ENCODE measurements at places on chromosomes 11 and 22.

- DNase-seq = no peak
Observed at GRCh38 chr11:85086504-85087284, 540.5 kb downstream of the DLG2 start.

DNA sequence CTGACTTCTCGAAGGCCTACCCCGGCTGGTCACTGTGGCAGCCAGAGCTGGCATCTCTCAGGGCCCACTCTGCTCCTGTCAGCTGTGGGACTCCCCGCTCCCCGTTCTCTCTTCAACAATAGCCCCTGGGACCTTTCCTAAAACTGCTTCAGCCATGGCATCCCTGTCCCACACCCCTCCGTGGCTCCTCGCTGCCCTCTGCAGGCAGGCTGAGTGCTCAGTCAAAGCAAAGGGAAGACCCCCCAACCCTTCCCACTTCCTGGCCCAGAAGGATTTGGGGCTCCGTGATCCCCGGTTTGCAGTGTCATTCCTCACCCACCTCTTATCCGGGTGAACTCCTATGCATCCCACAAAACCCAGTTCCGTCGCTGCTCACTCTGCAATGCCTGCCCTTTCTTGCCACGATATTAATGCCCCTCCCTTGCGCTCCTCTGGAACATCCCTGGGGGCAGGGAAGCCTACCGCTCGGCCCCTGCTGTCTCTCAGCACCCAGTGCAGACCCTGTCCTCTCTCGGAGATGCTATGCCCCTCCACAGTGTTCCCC lies 1.6 kb upstream of the TH start:
- DNase-seq = no peak

- no peak for DNase-seq
Observed at GRCh38 chr11:94154095-94154856, 25.6 kb downstream of the PANX1 start.

DNA sequence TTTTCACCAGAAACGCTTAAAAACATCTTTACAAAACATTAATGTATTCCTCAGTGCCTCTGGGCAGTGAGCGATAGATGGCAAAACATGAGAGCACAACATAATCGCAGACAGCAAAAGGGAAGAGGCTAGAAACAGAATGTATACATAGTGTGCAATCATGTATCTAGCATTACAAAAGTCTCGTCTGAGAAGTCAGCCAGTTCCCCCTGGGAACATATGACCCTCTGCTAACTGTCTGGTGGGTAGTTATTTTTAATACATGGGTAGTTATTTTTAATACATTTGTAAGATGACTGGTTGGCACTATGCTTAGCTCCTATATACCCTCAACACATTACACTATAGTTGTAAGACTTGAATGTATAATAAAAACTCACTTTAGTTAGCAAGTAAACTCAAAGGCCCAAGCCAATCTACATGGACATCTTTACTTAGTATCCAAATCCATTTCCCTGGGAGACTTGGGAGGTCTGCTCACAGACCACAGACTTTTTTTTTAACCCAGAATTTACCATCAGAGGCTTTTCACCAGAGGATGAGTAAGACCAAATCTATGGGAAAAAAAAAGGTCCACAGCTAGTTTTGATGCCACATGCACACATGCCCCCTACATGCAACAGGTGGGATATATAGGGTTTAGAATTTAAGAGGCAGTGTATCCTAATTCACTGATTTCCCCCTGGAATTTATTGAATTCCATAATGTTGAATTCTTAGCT lies 71.7 kb downstream of the AMBRA1 start:
- DNase-seq = no peak

- no peak for DNase-seq
Observed at GRCh38 chr11:77396305-77396704, 77.6 kb downstream of the PAK1 start.

DNA sequence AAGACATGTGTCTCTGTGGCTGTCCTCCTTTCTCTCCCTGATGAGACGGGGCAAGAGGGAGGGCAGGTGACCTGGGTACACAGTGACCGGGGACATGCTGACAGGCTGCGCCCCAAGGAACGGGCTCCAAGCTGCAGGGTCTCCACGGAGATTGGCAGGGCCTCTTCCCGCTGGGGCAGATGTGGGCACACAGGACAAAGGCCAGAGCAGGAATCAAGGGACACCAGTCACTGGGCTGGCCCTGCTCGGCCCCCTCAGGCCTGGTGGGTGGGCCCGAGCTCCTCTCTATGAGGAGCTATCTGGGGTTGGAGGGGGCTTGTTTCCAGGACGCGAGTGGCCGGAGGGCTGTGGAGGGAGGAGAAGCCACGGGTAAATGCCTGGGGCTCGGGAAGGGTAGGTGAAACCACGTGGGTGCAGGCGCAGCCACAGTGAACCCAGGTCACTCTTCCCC lies 11.2 kb downstream of the PNPLA5 start:
- no peak for DNase-seq

- peak; percentile 78 for DNase-seq
Observed at GRCh38 chr11:102361086-102362031, 14.3 kb downstream of the BIRC2 start.

GRCh38 chr11:132588366-132588765 lies 943.9 kb downstream of the OPCML start:
- DNase-seq = no peak

GRCh38 chr11:73338279-73338678 lies 30.2 kb downstream of the ARHGEF17 start:
- no peak for DNase-seq

GRCh38 chr22:26585104-26585790 lies 4.7 kb downstream of the TPST2 start:
- no peak for DNase-seq

- DNase-seq = no peak
Observed at GRCh38 chr22:42758931-42759629, 38.4 kb upstream of the A4GALT start.

DNA sequence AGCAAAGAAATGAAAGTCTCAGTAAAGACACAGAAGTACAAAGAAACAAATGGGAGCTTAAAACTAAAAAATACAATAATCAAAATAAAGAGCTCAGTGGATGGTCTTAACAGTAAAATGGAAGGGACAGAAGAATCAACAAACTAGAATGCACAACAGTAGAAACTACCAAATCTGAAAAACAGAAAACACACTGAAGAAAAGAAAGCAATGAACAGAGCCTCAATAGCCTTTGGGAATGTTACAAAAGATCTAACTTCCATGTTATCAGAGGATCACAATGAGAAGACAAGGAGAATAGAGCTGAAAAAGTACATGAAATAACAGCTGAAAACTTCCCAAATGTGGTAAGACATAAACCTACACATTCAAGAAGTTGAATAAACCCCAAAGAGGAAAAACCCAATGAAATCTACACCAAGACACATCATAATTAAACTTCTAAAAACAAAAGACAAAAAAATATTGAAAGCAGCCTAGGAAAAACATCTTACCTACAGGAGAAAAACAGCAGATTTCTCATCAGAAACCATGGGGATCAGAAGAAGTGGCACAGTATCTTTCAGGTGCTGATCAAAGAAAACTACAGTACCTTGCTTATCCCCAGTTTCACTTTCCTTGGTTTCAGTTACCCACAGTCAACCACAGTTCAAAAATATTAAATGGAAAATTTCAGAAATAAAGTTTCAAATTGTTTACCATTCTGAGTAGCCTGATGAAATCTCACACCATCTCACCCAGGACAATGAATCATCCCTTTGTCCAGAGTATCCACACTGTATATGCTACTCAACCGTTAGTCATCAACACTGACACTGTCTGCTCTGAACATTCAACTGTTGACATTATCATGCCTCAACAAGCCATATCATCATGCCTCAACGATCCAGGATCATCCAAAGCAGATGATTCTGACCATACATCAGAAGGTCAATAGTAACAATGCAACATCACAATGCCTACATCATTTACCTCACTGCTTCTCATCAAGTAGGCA lies 22.2 kb downstream of the RRAS2 start:
- no peak for DNase-seq

DNA sequence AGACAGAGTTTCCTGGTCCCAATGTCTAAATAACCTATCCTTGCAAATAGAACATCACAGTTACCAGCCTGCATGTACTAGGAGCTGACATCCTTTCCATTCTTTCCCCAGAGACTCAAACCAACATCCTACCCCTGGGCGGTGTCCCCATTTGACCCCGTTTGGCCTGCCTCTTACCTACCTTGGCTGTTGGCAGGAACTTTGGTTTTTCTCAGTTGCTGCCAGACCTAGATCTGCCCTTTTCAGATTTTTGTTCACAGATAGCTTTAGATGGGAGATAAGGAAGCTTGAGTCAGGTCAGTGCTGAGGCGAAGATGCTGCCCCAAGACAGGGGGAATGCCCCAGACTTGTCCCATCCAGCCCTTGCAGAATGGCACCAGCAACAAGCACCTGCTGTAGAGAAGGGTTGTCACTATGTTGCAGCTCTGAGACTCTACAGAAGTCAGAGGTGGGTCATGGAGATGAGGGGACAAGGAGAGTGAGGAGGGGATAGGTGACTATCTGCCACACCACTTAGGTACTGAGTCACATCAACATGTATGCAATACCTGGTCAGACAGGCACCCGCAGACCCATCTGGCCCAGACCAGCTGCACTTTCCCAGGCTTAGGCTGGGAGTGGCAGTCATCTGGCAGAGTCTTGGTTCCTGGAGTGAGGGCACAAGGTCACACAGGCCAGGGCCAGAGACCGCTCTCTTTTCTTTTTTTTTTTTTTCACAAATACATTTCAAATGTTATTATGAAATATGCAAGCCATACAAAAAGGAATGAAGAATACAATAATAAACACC lies 61.5 kb upstream of the POU2AF1 start:
- no peak for DNase-seq

DNA sequence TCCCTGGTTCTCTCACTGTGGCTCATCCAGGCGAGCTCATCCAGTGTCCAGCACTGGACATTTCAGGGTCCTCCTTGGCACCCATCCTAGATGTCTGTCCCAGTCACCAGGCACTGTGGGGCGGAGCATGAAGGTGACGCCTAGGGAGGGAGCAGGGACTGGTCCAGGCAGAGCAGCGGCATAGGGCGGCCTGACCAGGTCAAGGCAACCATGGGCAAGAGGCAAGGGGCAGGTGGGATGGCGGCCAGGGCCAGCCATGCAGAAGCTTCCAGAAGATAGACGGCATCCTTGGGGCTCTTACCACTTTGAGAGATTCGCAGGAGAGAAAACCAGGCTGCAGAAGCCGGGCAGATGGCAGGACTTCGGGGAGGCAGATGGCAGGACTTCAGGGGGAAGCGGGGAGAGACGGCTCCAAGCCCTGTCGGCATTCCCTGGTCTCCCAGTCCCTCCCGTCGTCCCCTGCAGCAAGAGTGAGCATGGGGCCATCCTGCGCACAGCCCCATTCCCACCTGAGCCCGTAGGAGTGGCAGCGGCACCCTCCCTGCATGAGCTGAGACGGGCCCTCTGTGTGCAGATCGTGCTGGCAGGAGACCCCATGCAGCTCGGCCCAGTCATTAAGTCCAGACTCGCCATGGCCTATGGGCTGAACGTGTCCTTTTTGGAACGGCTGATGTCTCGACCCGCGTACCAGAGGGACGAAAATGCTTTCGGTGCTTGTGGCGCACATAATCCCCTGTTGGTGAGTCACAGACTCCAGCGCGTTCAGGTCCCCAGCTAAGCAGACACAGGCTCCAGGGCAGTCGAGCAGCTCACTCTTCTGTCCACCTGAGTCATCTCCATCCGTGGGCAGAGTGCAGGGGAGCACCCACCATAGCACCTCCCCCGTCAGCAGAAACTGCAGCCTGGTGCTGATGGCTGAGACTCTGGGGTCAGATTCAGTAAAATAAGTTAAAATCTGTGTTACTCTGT lies 20.1 kb upstream of the PANX2 start:
- DNase-seq = no peak

DNA sequence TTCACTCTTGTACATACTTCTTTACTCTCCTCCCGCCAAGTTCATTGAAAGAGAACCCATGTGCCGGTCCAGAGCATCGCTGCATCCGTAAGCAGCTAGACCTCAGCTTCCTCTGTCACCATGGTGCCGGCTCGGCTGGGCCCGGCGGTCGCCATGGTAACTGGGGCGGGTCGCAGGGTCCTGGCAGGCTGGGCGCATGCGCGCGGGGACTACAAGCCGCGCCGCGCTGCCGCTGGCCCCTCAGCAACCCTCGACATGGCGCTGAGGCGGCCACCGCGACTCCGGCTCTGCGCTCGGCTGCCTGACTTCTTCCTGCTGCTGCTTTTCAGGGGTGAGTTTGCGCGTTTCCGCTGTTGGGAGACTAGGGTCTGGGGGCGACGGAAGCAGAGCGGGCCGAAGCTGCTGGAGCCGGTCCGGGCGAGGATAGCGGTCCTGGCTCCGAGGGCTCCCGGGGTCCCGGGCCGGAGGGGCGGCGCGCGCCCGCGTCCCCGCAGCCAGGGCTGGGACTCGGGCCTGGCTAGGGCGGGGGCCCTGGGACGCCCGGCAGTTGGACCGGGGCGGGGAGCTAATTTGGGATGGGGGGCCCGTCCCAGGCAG lies at the start of gene JAM3:
JAM3 (plus strand) TSS at position 244 of the 597 bp plus-strand sequence; CDS start at position 256, 12 bp downstream.
- DNase-seq = peak; percentile 98

- DNase-seq = no peak
Observed at GRCh38 chr11:17603056-17603825, 56.2 kb downstream of the OTOG start.

GRCh38 chr11:127995921-127996320 lies 591.4 kb downstream of the ETS1 start:
- no peak for DNase-seq

DNA sequence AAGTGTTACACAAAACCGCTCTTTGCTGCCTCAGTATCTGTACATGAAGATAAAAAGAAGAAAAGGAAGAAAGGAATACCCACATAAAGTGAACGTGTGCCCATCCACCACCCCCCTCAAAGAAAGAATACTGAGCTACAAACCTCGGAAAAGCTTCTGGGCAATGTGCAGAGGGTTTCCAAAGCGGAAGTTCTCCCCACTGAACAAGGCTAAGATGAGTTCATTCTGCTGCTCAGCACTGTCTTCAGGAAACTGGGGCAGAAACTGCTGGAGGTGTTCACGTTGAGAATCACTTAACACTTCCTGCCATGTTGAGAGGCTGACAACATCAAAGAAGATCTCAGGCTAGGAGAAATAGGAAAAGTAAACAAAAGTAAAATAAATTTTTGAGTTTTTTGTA lies 6.9 kb downstream of the NFRKB start:
- peak; percentile 63 for DNase-seq

GRCh38 chr11:69299023-69299461 lies 5.1 kb downstream of the MYEOV start:
- no peak for DNase-seq

GRCh38 chr22:47014636-47015345 lies 252.3 kb downstream of the TBC1D22A start:
- no peak for DNase-seq

DNA sequence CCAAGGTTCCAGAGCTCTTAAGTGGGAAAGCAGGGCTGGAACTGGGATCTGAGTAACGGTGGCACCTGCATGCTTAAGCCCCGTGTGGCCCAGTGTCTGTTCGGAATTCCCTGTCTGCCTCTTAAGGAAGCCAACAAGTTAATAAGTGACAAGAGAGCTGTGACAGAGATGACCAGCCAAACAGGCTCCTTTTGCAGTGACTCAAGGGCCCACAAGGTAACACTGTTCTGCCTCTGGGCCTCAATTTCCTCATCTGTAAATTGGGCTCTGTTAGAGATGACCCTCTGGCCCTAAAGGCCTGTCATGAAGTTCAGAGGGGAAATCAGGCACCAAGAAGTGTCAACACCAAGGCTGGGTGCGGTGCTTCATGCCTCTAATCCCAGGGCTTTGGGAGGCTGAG lies 18.6 kb downstream of the USH1C start:
- DNase-seq = no peak
